Daoy (cell line): ENCODE measurements at places on chromosomes 12 and 14. TPM values are rescaled to one million over a fixed set of nuclear protein-coding genes. Genes with fewer than 3 reads are reported as not detected.

GRCh38 chr12:12716151-12716792, 896 bp upstream of the CDKN1B start:
- DNase-seq, result peak; percentile 27

DNA sequence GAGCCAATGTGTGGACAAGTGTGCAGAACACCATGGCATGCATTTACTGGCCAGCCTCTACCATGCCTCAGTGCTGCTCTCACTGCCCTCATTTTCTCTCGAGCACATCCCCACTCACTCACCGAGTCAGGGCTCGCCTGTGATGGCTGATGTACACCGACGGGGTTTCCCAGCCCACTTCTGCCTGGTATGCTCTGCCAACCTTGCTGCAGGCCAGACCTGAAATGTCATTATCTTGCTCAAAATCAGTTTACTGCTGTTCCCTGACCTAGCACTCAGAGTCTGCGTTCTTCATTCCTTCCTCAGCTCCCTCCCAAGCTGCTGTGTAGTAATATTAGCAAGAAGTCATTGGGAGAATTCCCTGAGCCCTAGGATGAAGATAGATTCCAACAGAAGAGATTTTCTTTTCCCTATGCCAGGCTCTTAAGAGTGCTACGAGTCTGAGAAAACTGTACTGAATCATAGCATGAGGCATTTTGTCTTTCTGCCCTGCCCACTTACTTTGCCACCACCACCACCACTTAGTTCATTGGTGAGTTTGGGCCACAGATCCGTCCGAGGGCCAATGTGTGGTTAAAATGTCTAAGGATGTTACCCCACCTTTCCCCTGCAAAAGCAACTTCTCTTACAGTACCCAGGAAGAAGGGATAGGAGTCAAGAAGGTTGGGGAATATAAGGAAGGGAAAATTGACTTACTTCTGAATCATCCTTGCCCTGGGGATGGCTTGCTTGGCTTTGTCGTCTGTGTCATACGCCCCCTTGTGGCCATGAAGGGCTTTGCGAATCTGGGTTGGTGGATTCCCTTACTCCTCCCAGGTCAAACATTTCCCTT, 51.0 kb downstream of the BMAL2 start:
- DNase-seq, result peak; percentile 88

- DNase-seq, result peak; percentile 51
Observed at GRCh38 chr12:113154351-113154973, 4.9 kb downstream of the CFAP73 start.

PRIMA1 gene
- 0.06 TPM in 1 of 2 replicates, not detected in the other for total RNA-seq

GRCh38 chr12:131348646-131349045, 362.2 kb upstream of the SFSWAP start:
- DNase-seq, result no peak

DNA sequence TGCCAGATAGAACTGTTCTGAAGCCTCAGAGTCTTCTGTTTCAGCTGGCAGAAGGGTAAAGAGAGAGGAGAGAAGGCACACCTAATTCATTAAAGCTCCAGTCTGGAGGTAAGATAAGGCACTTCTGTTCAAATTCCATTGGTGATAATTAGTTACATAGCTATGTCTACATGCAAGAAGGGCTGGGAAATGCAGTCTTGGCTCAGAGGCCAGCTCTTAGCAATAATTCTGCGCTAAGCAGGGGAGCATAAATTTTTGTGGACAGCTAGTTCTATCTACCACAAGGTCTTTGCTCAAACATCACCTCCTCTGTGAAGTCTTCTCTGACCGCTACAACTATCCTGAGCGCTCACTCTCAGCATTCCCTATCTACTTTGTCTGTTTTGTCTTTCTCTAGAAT, 14.3 kb upstream of the E2F7 start:
- DNase-seq, result no peak

GZMB gene
- not detected in 2 replicates for total RNA-seq

GRCh38 chr14:92934196-92935085, 11.5 kb downstream of the CHGA start:
- no peak for DNase-seq

MMP19 gene
- 6.9 and 8.4 TPM in 2 replicates for total RNA-seq

OR2AP1 gene
- not detected in 2 replicates for total RNA-seq

DNA sequence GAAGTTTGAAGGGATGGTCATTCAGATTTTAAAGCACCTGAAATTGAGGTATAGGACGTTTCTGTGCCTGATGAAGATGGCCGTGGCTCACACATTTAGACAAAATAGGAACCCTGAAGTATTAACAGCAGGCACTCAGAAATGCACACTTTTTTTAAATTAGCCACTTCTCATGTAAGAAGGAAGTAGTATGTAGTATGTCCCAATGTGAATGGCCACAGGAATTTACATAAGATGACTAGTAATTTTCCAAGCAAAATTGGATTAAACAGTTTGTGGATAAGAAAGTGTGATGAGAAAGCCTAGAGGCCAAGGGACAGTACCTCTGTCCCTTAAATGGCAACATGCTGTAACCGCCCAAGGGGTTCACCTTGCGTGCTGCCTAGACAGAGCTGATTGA, 1.8 kb upstream of the MIS18BP1 start:
- DNase-seq, result no peak

- DNase-seq, result no peak
Observed at GRCh38 chr14:28758253-28758884, 8.2 kb upstream of the FOXG1 start.

PRB2 gene
- not detected in 2 replicates for total RNA-seq
